Ascending aorta (tissue), 2 donors: ENCODE measurements at places on chromosomes 13 and 19. TPM values are rescaled to one million over a fixed set of nuclear protein-coding genes. Genes with fewer than 3 reads are reported as not detected.

CEACAM8 gene
- total RNA-seq, result not detected

GRCh38 chr19:56351208-56351607 lies 36.6 kb upstream of the ZSCAN5A start:
- DNase-seq, result no peak

TMEM272 gene
- not detected for total RNA-seq

DNA sequence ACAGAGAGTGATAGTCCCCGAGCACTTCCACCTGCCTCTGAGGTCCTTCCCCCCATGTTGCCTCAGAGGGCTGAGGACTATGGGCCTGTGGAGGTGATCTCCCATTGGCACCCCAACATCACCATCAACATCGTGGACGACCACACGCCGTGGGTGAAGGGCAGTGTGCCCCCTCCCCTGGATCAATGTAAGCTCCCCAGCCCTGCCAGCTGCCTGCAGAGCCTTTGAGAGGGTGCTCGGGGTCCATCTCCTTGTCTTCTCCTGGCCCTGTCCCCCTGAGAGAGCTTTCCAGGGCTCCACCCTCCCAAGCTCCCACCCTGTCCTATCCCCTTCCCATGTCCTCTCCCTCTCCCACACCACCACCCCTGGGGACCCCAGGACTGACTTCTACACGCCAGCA lies 14.9 kb upstream of the RELB start:
- DNase-seq, result no peak
